ENCODE measurements at places on chromosomes 6 and 20.

DNA sequence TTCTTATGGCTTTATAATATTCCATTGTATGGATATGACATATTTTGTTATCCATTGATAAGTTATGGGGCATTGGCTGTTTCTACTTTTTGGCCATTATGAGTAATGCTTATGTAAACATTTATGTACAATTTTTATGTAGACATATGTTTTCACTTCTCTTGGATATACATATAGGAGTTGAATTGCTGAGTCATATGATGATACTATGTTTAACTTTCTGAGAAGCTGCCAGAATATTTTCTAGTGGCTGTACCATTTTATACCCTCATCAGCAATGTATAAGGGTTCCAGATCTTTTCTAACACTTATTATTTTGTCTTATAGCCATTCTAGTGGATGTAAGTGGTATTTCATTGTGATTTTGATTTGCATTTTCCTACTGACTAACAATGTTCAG lies 23.1 kb downstream of the OTOR start:
- DNase-seq: no peak

DNA sequence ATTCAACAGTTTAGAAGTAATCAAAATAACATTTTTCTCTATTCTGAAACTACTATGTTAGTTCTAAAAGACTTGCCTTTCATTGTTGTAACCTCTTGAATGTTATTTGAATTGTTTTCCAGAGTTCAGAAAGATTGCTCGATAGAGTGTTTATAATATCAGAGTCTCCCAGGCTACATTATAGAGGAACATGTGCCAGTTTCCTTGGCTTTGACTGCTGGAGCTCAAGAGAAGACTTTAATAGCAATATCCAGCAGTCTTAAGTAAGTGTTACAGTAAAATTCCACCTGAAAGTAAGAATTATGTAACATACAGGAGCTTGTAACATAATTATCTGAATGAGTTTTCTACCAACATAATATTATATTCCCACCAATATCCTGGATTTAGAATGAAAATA lies 991.8 kb upstream of the ADGRB3 start:
- DNase-seq: no peak

- DNase-seq: no peak
Observed at GRCh38 chr6:28794175-28795002, 129.4 kb downstream of the TRIM27 start.

DNA sequence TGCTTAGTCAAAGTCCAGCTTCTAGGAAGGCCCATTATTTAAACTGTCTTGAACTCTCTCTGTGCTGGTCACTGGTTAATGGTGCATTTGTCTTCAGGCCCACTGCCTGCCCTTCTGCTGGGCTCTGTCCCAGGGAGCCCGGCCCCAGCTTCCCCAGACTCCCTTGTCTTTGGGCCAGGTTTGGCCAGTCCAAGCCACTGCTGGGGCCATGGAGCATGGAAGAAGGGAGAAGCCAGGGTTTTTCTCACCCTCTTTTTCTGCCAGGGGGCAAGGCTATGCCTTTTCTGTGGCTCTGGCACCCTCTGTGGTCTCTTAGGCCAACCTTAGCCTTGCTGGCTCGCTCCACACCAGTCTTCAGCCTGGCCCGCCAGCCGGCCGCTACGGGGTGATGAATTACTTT lies 390.0 kb upstream of the SULF2 start:
- no peak for DNase-seq

DNA sequence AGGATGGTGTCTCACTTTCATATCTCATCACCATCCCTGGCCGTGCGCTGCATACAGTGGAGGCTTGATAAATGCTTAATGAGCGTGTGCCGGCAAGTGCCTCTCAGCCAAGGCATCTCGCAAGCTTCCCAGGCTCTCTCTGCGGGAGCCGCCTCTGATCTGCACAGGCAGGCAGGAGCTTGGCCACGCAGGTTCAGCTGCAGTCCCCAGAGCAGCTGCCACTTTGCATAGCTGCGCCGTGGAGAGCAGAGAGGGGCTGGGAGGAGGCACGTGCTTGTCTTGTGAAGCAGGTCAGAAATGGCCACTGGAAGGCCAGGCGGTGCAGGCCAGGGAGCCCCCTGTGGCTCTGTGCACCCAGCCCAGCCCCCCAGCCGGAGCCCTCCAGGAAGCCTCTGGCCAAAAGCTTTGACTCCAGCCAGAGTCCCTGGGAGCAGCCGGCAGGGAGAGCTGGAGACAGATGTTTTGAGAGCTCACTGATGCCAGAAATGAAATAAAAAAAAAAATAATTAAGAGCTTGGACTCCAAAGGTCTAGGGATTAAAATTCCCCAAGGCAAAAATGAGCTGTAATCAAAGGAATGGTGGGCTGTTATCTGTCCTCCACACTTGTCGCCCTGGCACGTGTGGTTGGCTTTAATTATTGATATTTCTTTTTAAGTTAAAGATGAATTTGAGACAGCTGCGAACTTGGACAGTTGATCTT lies 377.0 kb downstream of the CDH4 start:
- no peak for DNase-seq

DNA sequence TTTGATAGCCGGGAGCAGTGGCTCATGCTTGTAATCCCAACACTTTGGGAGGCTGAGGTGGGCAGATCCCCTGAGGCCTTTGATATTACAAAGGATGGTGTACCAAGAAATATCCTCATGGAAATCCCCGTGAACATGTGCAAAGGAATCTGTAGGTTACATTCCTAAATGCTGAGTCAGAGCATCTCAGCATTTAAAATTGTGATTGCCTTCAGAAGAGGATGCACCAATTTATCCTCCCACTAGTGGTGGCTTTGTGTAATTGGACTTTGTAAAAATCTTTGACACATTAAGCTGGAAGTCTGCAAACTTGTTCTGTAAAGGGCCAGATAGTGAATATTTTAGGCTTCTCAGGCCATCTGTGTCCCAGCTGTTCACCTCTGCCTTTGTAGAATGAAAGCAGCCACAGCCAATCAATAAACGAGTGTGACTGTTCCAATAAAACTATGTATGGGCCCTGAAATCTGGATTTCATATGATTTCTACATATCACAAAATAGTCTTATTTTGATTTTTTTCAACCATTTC lies 11.8 kb downstream of the TMEM14B start:
- no peak for DNase-seq

DNA sequence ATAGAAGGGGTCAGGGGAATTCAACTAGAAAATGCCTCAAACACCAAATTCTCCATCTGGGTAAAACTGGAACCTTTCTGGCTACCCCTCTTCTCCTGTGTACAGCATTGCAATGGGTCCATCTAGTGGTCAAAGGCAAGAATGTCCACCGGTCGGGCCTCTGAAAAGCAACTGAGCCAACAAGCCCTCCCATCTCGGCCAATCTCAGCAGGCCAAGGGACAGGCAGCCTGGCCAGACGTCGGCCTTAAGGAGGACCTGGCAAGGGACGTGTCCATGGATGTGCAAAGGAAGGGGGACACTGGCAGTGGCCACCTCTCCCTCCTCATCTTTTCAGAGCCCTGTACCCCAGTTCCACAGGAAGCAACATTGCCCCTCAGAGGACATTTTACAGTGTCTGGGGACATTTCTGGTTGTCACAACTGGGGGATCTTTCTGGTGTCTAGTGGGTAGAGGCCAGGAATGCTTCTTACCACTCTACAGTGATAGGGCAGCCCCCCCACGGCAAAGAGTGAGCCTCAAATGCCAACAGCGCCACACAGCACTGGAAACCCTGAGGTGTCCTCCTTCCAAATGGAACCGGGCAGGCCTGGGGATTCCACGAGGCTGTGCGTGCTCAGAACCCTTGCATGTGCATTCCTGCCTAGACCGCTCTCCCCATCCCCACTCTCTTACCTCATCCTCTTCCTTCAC lies 99.8 kb upstream of the FOXA2 start:
- no peak for DNase-seq

DNA sequence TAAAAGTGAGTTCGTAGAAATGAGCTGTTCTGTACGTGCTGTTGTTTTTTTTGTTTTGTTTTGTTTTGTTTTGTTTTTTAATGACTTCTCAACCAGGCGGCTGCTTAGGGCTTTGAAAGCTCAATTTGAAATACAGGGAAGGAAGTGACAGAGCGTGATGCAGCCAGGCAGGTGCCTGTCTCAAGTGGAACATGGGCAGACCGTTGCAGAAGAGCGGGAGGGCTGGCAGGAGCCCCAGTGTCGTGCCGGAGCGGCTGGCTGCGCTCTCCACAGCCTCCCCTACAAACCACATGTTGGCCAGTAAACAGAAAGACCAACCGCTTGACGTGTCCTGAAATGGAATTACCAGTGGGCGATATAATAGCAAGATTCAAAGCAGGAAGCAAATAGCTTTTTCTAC lies 164.9 kb upstream of the RREB1 start:
- no peak for DNase-seq

DNA sequence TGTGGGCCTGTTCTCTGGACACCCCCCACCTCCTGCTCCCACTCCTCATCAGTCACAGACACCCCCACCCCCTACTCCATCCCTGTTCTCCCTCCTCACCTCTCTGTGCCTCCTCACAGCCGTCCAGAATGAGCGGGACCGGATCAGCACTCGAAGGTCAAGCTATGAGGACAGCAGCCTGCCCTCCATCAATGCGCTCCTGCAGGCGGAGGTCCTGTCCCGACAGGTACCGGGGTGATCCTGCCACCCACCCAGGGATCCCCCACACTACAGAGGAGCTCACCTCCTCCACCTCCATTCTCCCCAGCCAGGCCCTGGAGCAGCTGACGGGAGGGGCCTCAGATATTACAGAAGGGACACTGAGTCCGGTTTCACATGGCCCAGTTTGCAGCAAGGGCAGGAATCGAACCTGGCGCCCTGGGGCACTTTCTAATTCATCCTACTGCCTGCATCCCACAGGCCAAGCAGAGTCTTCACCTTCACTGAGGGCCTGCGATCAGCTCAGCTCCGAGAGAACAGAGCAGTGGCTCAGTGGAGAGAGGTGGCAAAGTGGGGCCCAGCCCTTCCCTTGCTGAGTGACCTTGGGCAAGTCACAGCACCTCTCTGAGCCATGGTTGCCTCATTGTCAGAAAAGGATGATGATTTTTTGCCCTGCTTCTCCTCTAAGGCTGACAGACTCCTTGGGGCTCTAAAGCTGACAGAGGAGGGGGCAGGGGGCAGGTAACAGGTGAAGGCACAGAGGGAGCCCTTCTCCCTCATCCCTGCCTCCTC lies 58.3 kb downstream of the HNF4A start:
- DNase-seq: no peak

- DNase-seq: no peak
Observed at GRCh38 chr6:107458672-107459282, 587 bp downstream of the PDSS2 start.

DNA sequence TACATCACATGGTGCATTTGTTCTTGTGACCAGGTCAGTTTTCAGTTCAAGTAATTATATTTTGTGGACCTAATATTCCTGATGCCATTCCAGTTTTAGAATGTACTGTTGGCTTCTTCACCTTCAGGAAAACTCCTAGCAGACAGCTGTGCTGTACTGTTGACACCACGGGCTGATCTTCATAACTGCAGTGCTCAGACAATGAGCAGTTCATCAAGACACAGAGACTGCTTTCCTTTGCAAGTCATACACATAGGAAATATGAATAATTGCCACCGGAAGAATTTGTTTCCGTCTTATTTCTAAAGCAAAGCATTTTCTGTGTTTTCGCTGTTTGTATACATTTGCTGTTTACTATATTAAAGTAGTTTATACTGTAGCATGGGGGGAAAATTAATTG lies 89.8 kb downstream of the C6orf118 start:
- DNase-seq: no peak

DNA sequence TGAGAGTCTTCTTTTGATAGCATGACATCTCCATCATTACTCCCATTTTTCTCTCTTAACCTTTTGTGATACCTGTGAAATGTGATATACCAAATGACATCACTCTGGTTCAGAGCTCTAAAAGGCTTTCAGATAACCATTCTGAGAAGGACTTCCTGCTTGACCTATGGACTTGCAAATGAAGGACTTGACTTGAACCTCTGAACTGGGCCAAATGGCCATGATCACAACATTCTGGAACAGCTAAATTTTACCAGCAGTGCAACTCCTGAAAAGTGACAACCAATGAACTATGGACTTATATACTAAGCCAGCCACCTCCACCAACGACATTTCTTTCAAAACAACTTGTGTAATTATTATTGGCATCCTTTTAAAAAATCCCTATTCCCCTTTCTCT lies 1085.8 kb upstream of the CITED2 start:
- no peak for DNase-seq

- no peak for DNase-seq
Observed at GRCh38 chr20:54254596-54254995, 46.7 kb downstream of the PFDN4 start.

DNA sequence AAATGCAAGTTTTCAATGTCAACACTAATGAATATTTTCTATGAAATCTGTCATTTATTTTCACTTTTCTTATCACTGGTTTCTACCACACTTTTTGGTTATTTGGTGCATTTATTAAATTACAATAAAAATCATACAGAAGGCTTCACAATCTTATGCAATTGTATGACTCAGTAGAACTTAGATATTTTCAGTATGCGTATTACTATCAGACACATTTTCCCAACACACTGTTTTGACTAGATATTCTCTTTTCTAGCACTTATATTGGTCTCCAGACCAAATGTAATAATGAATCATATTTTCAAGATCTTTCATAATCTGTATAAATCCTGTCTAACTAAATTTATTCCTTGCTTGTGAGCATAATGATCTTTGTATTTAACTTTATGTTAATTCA lies 74.1 kb downstream of the FAM83B start:
- DNase-seq: no peak

- no peak for DNase-seq
Observed at GRCh38 chr6:149259753-149260152, 57.8 kb upstream of the TAB2 start.

GRCh38 chr6:33317419-33317668 lies 200 bp downstream of the ZBTB22 start:
- DNase-seq: no peak
